HCT116 (cell line): ENCODE measurements at places on chromosomes 6 and 20. TPM values are rescaled to one million over a fixed set of nuclear protein-coding genes. Genes with fewer than 3 reads are reported as not detected.

The C6orf58 gene
- total RNA-seq = 0.20 TPM

The SS18L1 gene
- 28.1 TPM for total RNA-seq

The LGSN gene
- total RNA-seq = 0.30 TPM

The LHFPL5 gene
- total RNA-seq = 0.71 TPM

The CTCFL gene
- total RNA-seq = 0.34 TPM

The CARMIL1 gene
- total RNA-seq = 21.7 TPM

The PRR18 gene
- not detected for total RNA-seq

The YIPF3 gene
- 84.5 TPM for total RNA-seq

The RAET1L gene
- 1.5 TPM for total RNA-seq

The BHLHE23 gene
- total RNA-seq = not detected

The MAFB gene
- total RNA-seq = 0.22 TPM

The PI16 gene
- total RNA-seq = 0.59 TPM

The SIRPD gene
- not detected for total RNA-seq

The TUBB2B gene
- 0.86 TPM for total RNA-seq

The SLPI gene
- total RNA-seq = 5.4 TPM

The MLN gene
- not detected for total RNA-seq

The TMX4 gene
- 12.0 TPM for total RNA-seq

The IL20RA gene
- 1.1 TPM for total RNA-seq

DNA sequence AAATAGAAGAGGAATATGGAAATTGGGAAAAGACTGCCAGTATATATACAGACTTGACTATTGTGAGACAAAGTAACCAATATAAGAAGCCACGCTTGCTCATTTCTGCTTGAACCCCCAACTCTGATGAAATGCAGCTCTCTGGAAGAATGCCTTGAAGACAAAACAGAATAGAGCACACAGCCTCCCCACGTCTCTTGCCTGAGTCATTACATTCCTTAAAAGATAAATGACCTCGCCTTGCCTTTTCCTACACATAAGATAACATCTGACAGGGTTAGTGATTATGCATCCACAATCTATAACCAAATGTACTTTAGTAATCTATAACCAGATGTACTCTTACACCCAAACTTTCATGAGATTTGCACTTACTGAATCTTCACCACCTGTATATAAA lies 141.1 kb upstream of the EEF1E1 start:
- no peaks in the 10 kb centered on the region for H3K4me1 ChIP-seq
- no peak overlapping the region for H3K4me3 ChIP-seq
- H3K27me3 ChIP-seq = peaks cover 24% of the 10 kb centered on the region
- DNase-seq = no peak
- no peak overlapping the region for H3K27ac ChIP-seq
- H3K36me3 ChIP-seq = no peaks in the 10 kb centered on the region

DNA sequence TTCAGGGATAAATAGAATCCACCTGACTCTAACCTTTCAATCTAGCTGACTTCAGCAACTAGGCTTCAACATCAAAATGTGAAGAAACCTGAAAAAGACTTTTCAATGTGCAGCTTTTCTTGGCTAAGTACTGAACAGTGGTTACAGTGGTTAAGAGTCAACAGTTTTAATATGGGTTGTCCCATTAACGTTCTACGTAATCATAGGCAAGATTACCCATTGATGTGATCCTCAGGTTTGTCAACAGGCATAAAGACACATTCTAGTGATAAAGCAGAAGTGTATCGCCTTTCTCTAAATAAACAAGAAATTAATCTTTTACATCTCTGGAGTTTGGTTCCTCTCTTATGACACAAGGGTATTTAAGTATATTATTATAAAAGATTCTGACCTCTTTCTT lies 154.1 kb upstream of the RUNX2 start:
- DNase-seq = no peak
- H3K36me3 ChIP-seq = no peaks in the 10 kb centered on the region
- H3K27ac ChIP-seq = no peak overlapping the region
- no peak overlapping the region for H3K4me3 ChIP-seq
- no peaks in the 10 kb centered on the region for H3K27me3 ChIP-seq
- H3K4me1 ChIP-seq = no peaks in the 10 kb centered on the region

- H3K27ac ChIP-seq = no peak overlapping the region
- H3K4me1 ChIP-seq = no peaks in the 10 kb centered on the region
- H3K36me3 ChIP-seq = no peaks in the 10 kb centered on the region
- H3K4me3 ChIP-seq = no peak overlapping the region
These were observed 367.1 kb downstream of the PREX1 start for GRCh38 chr20:48460681-48461080.

GRCh38 chr20:32957459-32957858 lies 46.8 kb downstream of the SUN5 start:
- no peaks in the 10 kb centered on the region for H3K27me3 ChIP-seq
- no peaks in the 10 kb centered on the region for H3K36me3 ChIP-seq
- DNase-seq = no peak
- no peaks in the 10 kb centered on the region for H3K4me1 ChIP-seq
- no peak overlapping the region for H3K4me3 ChIP-seq
- H3K27ac ChIP-seq = no peak overlapping the region

- H3K27me3 ChIP-seq = peaks cover 15% of the 10 kb centered on the region
- H3K4me3 ChIP-seq = no peak overlapping the region
- no peak overlapping the region for H3K27ac ChIP-seq
- DNase-seq = no peak
- H3K36me3 ChIP-seq = no peaks in the 10 kb centered on the region
These were observed 123.4 kb upstream of the MAFB start for GRCh38 chr20:40812415-40812925.

- peaks cover 13% of the 10 kb centered on the region for H3K4me1 ChIP-seq
- DNase-seq = peak; percentile 48
These were observed 8.8 kb downstream of the PXDC1 start for GRCh38 chr6:3742426-3743344.

DNA sequence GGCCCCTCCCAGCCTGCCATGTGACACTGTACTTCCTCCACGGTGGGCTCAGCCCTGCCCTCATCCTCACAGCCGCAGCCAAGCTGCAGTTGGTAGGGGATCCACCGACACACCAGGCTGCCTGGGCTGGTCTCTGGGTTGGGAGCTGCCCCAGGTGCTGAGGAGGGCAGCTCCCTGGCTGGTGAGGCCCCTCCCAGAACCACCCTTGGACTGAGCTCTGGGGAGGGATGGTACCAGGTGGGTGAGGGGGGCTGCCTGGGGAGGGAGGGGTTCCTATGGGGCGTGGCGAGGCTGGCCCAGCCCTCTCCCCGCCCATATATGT lies 185 bp upstream of the TNFRSF6B start:
- H3K27me3 ChIP-seq = no peaks in the 10 kb centered on the region
- peak overlapping the region; percentile 91 for H3K27ac ChIP-seq
- H3K4me1 ChIP-seq = peaks cover 35% of the 10 kb centered on the region
- H3K4me3 ChIP-seq = peak overlapping the region; percentile 69
- peaks cover 8% of the 10 kb centered on the region; the same call in 1 of the 2 replicates for H3K36me3 ChIP-seq

GRCh38 chr20:51198238-51198637 lies 175.3 kb upstream of the KCNG1 start:
- no peak for DNase-seq
- H3K36me3 ChIP-seq = no peaks in the 10 kb centered on the region
- no peak overlapping the region for H3K4me3 ChIP-seq
- H3K4me1 ChIP-seq = peaks cover 9% of the 10 kb centered on the region
- no peak overlapping the region for H3K27ac ChIP-seq

GRCh38 chr20:43825581-43825980 lies 89.1 kb upstream of the TOX2 start:
- H3K27ac ChIP-seq = no peak overlapping the region
- H3K4me1 ChIP-seq = peaks cover 6% of the 10 kb centered on the region
- H3K36me3 ChIP-seq = no peaks in the 10 kb centered on the region

GRCh38 chr20:47043086-47043485 lies 148.4 kb downstream of the EYA2 start:
- H3K4me1 ChIP-seq = no peaks in the 10 kb centered on the region
- DNase-seq = no peak
- H3K36me3 ChIP-seq = no peaks in the 10 kb centered on the region
- no peak overlapping the region for H3K4me3 ChIP-seq

- no peaks in the 10 kb centered on the region for H3K4me1 ChIP-seq
- no peaks in the 10 kb centered on the region for H3K27me3 ChIP-seq
- H3K36me3 ChIP-seq = no peaks in the 10 kb centered on the region
- DNase-seq = no peak
- H3K4me3 ChIP-seq = no peak overlapping the region
These were observed 373.5 kb downstream of the HTR1B start for GRCh38 chr6:77089776-77090175.

DNA sequence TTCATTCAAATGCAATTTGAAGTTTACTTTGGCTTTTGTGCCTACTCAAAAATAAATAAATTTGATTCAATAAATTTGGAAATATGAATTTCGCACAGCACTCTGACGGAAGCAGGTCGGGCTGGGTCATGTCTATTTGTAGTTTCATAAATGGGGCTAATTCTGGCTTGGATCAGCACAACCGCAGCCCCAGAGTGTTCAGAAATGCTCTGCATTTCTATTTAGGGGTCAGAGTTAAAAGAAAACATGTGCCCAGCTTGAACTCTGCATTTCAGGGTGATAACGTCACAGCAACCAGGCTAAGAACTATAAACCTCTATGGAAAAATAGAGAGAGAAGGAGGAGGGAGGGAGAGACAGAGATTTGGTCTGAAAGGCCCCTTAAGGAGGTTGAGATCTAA lies 480.9 kb upstream of the NOX3 start:
- DNase-seq = no peak
- H3K4me3 ChIP-seq = no peak overlapping the region
- no peaks in the 10 kb centered on the region for H3K36me3 ChIP-seq

DNA sequence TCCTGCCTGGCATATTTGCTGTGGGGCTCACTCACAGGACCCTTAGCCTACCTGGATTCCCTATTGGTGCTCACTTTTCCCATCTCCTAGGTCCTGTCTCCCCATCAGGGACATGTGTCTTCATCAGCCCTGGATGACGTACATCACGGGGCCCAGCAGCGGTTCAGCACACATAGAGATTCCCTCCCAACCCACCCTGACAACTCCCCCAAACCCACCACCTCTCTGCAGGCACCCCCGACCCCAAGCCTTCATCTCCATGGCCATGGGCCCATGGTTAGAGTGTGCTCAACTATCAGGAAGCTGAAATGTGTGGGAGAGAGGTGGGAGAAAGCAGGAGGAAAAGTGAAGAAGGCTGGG lies 25.4 kb upstream of the SPDEF start:
- no peak overlapping the region for H3K27ac ChIP-seq
- H3K4me1 ChIP-seq = no peaks in the 10 kb centered on the region
- no peaks in the 10 kb centered on the region for H3K27me3 ChIP-seq
- H3K36me3 ChIP-seq = no peaks in the 10 kb centered on the region

DNA sequence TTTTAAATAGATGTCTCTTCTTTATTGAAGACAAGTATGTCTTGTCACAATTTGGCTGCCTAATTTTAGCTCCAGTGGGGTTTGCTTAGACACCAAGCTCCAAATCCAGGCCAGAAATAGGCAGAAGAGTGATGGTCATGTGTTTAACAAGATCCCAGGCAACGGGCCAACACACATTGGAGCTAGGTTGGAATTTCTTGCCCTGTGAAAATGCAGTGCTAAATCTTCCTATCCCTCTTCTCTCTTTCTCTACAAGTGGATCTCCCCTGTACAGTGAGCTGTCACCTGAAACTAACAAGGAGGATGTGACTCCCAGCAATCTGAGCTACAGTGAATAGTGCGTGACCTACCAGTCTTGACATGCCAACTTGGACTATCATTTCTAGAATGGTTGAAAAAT lies 65.3 kb upstream of the VGLL2 start:
- H3K36me3 ChIP-seq = no peaks in the 10 kb centered on the region
- DNase-seq = no peak
- no peaks in the 10 kb centered on the region for H3K4me1 ChIP-seq
- H3K27me3 ChIP-seq = no peaks in the 10 kb centered on the region
- no peak overlapping the region for H3K4me3 ChIP-seq
- H3K27ac ChIP-seq = no peak overlapping the region

GRCh38 chr6:112701201-112701600 lies 354.1 kb downstream of the RFPL4B start:
- H3K36me3 ChIP-seq = no peaks in the 10 kb centered on the region
- no peak overlapping the region for H3K4me3 ChIP-seq
- no peaks in the 10 kb centered on the region for H3K27me3 ChIP-seq
- DNase-seq = no peak

- DNase-seq = no peak
- no peaks in the 10 kb centered on the region for H3K27me3 ChIP-seq
- peaks cover 8% of the 10 kb centered on the region for H3K4me1 ChIP-seq
- H3K36me3 ChIP-seq = no peaks in the 10 kb centered on the region
- H3K4me3 ChIP-seq = no peak overlapping the region
- H3K27ac ChIP-seq = no peak overlapping the region; the same call in 1 of the 2 replicates
These were observed 323.4 kb downstream of the SYNE1 start for GRCh38 chr6:152313542-152314482.

DNA sequence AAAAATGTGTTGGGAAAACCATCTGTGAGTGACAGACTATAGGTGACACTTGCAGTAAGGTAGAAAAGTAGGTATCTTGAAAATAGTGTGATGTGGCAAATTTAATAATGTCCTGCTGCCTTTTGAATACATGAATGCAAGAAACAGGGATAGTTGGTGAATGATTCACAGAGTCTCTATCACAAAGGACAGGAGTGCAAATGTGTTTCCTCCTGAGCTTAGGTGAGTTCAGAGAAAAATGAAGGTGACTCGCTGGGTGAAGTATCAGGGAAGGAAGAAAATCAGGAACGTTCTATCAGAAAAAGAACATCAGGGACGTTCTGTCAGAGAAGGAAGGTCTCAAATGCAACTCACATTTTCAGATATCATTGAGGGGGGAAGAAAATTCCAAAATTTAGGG lies 557.8 kb upstream of the SLC35B3 start:
- H3K27me3 ChIP-seq = no peaks in the 10 kb centered on the region
- no peak for DNase-seq
- no peaks in the 10 kb centered on the region for H3K4me1 ChIP-seq
- H3K36me3 ChIP-seq = no peaks in the 10 kb centered on the region

- no peak for DNase-seq
- H3K4me3 ChIP-seq = no peak overlapping the region
- H3K36me3 ChIP-seq = no peaks in the 10 kb centered on the region
- H3K27ac ChIP-seq = no peak overlapping the region
These were observed 80.8 kb downstream of the RPP40 start for GRCh38 chr6:4923081-4923480.

DNA sequence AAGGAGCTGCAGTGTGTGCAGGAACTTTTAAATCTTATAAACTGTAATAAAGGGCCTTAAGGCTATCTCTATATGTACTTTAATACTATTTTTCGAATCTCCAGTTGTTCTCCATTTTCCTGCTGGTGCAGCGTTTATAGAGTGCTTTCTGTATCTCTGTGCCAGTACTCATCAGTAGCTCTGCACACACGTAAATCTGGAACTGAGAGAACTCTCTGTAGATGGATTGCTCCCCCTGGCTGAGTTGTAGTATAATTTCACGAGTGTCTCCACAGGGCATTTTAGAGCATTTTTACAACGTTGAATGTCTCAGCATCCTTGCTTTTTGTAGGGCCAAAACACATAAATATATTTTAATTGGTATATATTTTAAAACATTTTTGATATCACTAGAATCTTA lies 256.5 kb downstream of the TRDN start:
- no peak for DNase-seq
- H3K4me1 ChIP-seq = no peaks in the 10 kb centered on the region
- peaks cover 26% of the 10 kb centered on the region for H3K27me3 ChIP-seq
- H3K36me3 ChIP-seq = no peaks in the 10 kb centered on the region
- H3K4me3 ChIP-seq = no peak overlapping the region
